ENCODE measurements at places on chromosomes 13 and 19.

- peaks cover 82% of the 10 kb centered on the region for H3K27me3 ChIP-seq
- peak overlapping the region; percentile 67 for H3K27ac ChIP-seq
- peak overlapping the region; percentile 76 for H3K4me3 ChIP-seq
- peak; percentile 49 for DNase-seq
- H3K36me3 ChIP-seq: peaks cover 10% of the 10 kb centered on the region
Observed at GRCh38 chr19:55080121-55080967, 4.7 kb downstream of the EPS8L1 start.

- H3K36me3 ChIP-seq: peaks cover 10% of the 10 kb centered on the region
- peak; percentile 55 for DNase-seq
- peak within 1 kb of the TSS; percentile 74 for H3K27ac ChIP-seq
Observed at GRCh38 chr19:45498411-45499195, at the start of gene PPM1N. TSS of gene PPM1N (plus strand) at chr19:45498443. CDS start at chr19:45498473, 30 bp downstream.

DNA sequence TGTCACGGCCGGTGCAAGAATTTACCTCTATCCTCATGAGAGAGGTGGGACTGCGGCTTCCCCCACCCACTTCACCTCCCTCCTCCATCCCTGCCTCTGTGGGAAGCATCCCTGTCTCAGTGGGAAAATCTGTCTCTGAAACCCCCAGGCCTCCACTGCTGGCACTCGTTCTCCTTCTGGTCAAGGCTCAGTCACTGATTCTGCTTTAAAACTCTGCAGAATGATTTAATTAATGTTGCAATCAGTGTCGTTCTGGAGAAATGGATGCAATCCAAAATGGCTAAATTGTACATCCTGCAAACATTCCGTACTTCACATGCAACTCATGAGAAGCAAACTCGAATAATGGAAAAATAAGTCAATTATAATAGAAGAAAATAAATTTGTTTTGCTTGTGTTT, 5.6 kb downstream of the RASL11A start:
- peaks cover 25% of the 10 kb centered on the region for H3K27me3 ChIP-seq
- no peak for DNase-seq

DNA sequence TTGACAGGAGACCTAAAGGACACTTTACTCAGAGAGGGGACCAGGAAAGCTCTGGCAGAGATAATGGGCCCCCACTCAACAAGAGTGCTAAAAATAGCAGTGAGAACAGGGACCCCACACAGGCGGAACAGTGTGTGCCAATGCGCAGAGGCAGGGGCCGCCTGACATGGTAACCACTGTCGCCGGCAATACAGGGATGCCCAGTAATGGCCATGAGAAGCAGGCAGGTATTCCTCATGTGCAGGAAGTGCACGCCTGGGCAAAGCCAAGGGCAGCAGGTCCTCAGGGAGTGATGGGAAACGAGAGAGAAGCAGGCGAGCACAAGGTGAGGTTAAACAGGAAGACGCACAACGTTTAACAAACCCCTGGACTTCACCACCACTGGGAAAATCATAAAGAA, 757.1 kb downstream of the LIG4 start:
- H3K4me3 ChIP-seq: no peak overlapping the region
- H3K27me3 ChIP-seq: no peaks in the 10 kb centered on the region
- H3K27ac ChIP-seq: no peak overlapping the region
- H3K4me1 ChIP-seq: no peaks in the 10 kb centered on the region

GRCh38 chr13:113119166-113119821, 3.3 kb upstream of the F10 start:
- no peak overlapping the region for H3K4me3 ChIP-seq
- DNase-seq: no peak
- no peak overlapping the region for H3K27ac ChIP-seq
- no peaks in the 10 kb centered on the region for H3K4me1 ChIP-seq

DNA sequence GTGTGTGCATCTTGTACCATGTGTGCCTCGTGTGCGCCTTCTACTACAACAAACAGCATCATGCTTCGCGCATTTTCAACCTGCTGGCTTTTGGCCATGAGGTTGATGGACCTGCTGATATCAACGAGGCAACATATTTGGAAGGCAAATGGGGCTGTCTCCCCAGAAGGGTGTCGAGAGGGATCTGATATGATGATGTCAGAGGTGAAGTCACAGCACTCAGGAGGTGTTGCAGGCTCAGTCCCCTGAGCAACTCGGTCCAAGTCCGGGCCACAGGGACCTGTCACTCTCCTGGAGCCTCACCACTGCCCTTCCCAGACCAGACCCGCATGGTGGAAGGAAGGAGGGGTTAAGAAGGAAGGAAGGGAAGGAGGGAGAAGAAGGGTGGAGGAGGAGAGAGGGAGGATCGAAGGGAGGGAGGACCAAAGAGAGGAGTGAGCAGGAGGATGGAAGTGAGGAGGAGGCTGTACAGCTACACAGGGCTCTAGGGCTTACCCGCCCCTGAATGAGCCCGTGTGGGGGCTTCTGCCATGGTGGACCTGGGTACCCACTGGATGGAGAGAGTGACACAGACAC, 6.7 kb upstream of the C13orf46 start:
- H3K27ac ChIP-seq: peak overlapping the region; percentile 61
- peak overlapping the region; percentile 6 for H3K4me3 ChIP-seq
- H3K27me3 ChIP-seq: no peaks in the 10 kb centered on the region
- no peaks in the 10 kb centered on the region for H3K4me1 ChIP-seq
- peaks cover 68% of the 10 kb centered on the region for H3K36me3 ChIP-seq

DNA sequence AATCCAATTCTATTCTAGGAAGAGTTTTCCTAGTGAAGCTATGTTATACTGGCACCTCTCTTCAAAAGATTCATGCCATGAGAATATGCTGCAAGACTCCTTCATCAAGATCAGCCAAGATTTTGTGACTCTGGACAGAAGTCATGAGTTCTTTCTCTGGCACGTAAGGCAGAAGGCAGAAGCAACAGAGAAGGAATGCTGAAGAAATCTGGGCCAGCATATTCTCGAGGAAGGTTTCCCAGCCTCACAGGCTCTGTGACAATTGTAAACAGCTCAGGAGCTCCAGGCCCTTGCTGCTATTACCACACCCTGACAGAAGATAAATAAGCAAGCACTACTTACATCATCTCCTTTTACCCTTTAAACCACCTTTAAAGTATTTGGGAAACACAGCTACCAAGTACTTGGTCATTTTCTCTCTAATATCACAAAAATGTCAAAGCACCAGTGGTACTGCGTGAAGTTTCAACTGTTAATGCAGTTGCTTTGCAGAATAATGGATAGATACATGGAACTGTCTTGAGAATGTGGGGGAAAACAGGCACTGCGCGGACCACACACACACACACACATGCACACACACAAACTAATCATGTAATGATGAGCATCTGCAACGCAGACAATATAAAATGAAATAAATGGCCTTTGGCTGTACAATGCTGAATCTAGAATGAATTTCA, 55.4 kb downstream of the INTS6 start:
- no peak overlapping the region for H3K27ac ChIP-seq
- no peaks in the 10 kb centered on the region for H3K27me3 ChIP-seq
- no peak overlapping the region for H3K4me3 ChIP-seq
- peaks cover 5% of the 10 kb centered on the region for H3K36me3 ChIP-seq
- DNase-seq: no peak

- no peak overlapping the region for H3K4me3 ChIP-seq
- peaks cover 11% of the 10 kb centered on the region for H3K27me3 ChIP-seq
- no peaks in the 10 kb centered on the region for H3K4me1 ChIP-seq
- no peaks in the 10 kb centered on the region for H3K36me3 ChIP-seq
- H3K27ac ChIP-seq: no peak overlapping the region
Observed at GRCh38 chr13:45826731-45827130, 24.8 kb downstream of the SIAH3 start.

- H3K36me3 ChIP-seq: peaks cover 1% of the 10 kb centered on the region
- no peak for DNase-seq
- H3K27ac ChIP-seq: no peak overlapping the region
- no peaks in the 10 kb centered on the region for H3K4me1 ChIP-seq
- peaks cover 42% of the 10 kb centered on the region for H3K27me3 ChIP-seq
Observed at GRCh38 chr13:46905249-46905648, 8.4 kb upstream of the HTR2A start.

DNA sequence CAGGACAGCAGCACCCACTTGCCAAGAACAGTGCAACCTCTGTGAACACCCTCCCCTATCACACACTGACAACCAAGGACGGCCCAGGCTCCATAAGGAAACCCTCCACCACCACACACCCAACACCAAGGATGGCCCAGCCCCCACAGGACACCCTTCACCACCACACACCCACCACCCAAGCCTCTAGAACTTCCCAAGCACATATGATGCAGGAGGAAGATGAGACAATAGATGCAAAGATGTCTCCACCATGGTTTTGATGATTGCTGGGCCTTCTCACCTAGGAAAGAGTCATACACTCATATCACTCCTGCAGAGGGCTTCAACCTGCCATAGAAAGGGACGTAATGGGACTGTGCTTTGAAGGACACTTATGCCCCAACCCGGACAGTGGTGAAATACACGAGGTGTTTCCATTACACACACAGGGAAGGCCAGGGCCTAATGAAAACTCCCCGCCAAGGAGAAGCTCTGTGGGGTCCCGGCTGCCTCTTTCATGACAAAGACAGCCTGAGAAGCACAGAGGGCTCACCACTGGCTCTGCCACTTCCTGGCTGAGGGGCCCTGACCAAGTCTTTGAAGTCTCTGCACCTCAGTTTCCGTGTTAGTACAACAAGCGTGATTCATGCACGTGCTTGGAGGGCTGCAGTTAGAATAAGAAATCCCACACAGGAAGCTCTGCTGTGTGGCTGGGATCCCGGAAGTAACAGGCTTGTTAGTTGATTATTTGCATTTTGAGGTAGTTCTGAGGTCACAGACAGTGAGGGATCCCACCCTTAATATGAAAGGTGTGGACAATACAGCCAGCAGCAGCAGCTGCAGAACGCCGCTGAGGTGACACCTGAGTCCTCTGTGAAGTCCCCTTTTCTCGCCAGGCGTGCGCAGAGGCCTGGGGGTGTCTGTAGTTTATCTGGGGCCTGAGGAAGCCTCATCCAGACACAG, 61.9 kb upstream of the ATP12A start:
- peaks cover 4% of the 10 kb centered on the region for H3K36me3 ChIP-seq
- DNase-seq: peak; percentile 57
- peaks cover 44% of the 10 kb centered on the region for H3K4me1 ChIP-seq
- H3K27ac ChIP-seq: peak overlapping the region; percentile 88
- H3K27me3 ChIP-seq: no peaks in the 10 kb centered on the region
- peak overlapping the region; percentile 1 for H3K4me3 ChIP-seq

DNA sequence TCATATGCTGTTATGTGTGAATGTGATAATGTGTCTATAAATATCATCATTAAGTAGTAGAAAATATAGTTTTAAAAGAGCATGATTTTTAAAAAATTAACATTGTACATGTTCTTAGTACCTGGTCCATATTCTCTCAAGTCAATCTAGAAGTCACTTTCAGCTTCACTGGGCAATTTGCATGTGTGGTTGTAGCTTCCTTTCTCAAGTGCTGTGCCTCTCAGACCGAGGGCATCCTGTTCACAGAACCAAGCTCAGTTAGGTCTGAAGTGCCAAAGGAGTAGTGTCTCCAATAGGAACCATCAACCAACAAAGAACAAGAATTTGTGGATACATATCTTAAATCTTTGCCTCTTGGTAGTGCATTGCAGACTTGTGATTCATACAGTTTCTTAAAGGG, 541.8 kb upstream of the SLC10A2 start:
- no peak overlapping the region for H3K27ac ChIP-seq
- peaks cover 2% of the 10 kb centered on the region for H3K36me3 ChIP-seq
- no peaks in the 10 kb centered on the region for H3K4me1 ChIP-seq

GRCh38 chr19:663682-664117, 686 bp upstream of the RNF126 start:
- H3K4me3 ChIP-seq: peak overlapping the region; percentile 93
- peaks cover 42% of the 10 kb centered on the region for H3K4me1 ChIP-seq
- no peaks in the 10 kb centered on the region for H3K27me3 ChIP-seq

- H3K4me1 ChIP-seq: peaks cover 33% of the 10 kb centered on the region
- peaks cover 27% of the 10 kb centered on the region for H3K36me3 ChIP-seq
- no peaks in the 10 kb centered on the region for H3K27me3 ChIP-seq
- no peak overlapping the region for H3K4me3 ChIP-seq
Observed at GRCh38 chr19:16370641-16371391, 46.2 kb downstream of the KLF2 start.

DNA sequence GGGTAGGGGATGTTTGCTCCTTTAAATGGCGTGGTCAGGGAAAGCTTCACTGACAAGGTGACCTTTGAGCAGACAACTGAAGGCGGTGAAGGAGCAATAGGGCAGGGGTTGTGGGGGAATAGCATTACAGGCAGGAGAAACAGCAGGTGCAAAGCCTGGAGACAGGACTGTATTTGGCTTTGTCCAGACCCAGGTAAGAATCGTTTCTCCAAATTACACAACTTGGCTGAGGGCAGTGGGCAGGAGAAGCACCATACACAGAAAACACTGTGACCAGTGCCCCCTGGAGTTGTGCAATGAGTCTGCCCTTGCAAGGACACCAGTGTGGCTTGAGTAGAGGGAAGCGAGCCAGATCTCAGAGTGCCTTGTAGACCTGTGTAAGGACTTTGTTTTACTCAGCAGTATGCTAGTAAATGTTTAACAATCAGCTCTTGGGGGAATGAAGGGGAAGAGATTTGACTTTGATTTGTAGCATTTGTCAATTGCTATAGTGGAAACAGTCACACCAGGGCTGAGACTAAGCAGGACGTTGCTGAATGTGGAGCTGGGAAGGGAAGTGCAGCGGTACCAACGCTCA, 360.0 kb downstream of the DCT start:
- H3K4me1 ChIP-seq: no peaks in the 10 kb centered on the region
- H3K4me3 ChIP-seq: no peak overlapping the region
- no peaks in the 10 kb centered on the region for H3K36me3 ChIP-seq
- H3K27me3 ChIP-seq: peaks cover 29% of the 10 kb centered on the region
- DNase-seq: no peak
